ENCODE measurements at places on chromosomes 1 and 21.

- no peak for DNase-seq
Observed at GRCh38 chr1:233364695-233365539, 37.4 kb downstream of the MAP3K21 start.

- no peak for DNase-seq
Observed at GRCh38 chr1:28340221-28340974, 11.6 kb downstream of the MED18 start.

DNA sequence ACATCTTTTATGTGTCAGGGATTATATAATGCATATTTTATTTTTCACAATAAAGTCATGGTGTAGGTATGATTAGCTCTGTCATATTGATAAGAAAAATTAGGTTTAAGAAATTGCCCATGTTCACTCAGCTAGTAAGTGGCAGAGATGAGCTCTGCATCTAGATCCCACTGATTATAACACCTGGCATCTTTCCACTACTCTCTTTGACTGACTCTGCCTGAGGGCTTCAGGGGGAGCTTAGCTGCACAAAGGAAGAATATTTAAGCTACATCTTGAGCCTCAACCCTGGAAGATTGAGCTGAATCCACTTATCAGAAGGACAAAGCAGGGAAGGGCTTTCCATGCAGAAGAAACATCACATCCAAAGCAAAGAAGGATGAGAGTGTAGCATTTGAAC lies 190.4 kb downstream of the MIS18A start:
- no peak for DNase-seq

DNA sequence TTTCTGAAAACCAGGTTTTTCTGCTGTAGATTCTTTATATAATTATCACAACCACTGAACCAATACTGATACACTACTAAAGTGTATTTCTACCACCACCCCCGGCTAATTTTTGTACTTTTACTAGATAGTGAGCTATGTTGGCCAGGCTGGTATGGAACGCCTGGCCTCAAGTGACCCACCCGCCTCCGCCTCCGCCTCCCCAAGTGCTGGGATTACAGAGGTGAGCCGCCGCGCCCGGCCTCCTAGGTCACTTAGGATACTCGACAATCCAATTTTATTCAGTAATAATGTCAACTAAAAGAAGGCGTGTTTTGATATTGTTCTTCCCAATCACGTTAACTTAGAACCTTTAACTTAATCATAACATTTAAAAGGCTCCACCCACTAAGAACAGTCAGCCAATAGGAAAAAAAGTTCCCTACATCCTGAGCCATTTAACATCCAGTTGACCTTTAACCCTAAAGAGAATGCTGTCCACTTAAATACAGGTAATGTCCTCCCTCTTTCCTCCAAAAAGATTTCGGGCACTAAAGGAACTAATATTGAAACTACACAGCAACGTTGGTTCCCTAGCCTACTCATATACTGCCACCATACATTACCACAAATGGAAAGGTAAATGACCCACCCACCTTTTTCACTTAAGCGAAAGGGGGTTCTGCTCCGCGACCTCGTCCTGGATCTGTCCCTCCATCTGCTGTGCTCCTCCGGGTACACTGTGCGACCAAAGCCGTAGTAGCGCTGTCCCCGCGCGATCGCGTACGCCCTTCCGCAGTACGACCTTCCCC lies 1.2 kb downstream of the RSRP1 start:
- no peak for DNase-seq

DNA sequence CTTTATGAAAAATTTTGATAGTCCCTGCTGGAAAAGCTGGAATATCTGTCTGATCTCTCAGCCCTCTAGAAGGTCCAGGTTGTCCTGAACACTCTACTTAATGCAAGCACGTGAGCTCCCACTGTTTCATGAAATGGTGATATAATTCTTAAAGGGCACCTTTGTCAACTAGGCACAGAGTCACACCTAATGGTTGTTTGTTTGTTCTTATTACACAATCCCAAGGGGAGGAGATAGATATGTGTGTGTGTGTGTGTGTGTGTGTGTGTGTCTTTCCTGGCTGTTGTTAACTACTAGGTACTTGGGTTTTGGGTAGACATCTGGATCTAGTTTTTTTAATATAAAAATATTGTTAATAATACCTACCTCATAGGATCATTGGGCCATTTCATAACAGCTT lies 63.9 kb downstream of the GRIK1 start:
- DNase-seq, result no peak

- no peak for DNase-seq
Observed at GRCh38 chr1:6723621-6724428, 22.2 kb upstream of the DNAJC11 start.

GRCh38 chr1:164384262-164384661 lies 174.7 kb upstream of the PBX1 start:
- DNase-seq, result no peak

DNA sequence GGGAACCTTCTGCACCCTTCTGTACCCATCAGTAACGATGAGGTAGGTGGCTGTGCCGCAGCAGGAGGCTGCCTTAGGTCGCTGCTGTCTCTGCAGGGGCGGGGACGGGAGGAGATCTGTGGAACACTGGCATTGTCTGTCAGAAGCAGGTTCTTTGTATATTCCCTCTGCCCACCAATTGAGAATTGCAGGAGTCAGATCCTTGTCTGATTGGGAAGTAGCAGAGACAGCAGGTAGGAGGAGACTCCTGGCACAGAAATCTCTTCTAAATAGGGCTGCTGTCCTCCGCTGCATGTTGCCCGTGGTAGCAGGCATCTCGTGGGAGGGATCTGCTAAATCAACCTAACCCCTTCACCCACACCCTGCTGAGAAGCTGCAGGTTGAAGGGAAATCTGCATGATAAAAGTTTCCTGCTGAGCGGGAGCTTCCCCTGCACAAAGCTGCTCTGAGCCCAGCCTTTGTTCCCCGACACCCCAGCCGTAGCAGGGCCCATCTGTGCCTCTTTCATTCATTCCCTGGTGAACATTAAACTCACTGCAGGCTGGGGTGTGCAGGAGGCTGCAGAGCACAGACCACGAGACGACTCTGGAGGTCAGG lies 15.9 kb downstream of the SARS1 start:
- DNase-seq, result no peak

DNA sequence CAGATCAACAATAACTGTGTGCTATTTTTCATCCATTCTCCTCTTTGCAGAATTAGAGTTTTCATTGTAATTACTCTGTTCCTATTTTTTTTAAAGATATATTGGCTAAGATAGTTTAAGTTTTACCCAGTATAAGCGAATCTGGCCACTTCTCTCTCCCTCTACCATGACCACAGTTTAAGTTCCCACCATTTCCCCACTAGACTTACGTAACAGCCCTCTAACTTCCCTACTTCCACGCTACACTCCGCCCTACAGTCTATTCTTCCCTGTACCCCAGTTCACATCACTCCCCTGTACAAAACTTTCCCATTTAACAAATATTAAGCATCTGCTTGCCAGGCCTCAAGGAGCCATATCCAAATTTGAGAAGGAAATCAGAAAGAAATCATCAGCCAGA lies 16.5 kb downstream of the CTSK start:
- no peak for DNase-seq

GRCh38 chr1:36098650-36099365 lies 10.1 kb downstream of the ADPRS start:
- DNase-seq, result no peak

GRCh38 chr1:17586172-17586964 lies 46.9 kb downstream of the ARHGEF10L start:
- no peak for DNase-seq

DNA sequence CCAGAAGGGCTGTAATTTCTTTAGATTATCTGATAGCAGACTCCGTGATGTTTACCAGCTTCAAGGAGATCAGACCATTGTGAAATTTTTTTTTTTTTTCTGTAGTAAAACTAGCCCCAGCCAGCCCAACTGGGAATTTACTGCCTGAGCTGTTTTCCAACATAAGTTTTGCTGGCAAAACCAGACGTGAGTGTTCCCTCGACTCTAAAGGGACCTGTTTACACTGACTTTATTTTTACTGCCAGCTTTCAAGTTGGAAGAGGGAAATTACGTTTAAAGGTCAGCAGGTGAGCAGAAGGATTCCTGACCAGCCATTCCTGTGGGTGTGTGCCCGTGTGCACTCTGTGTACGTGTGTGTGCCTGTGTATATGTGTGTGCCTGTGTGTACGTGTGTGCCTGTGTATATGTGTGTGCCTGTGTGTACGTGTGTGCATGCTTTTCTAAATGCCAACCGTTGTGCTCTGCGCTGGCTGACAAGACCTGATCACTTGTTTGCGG lies 374 bp downstream of the MAB21L3 start:
- DNase-seq, result no peak

DNA sequence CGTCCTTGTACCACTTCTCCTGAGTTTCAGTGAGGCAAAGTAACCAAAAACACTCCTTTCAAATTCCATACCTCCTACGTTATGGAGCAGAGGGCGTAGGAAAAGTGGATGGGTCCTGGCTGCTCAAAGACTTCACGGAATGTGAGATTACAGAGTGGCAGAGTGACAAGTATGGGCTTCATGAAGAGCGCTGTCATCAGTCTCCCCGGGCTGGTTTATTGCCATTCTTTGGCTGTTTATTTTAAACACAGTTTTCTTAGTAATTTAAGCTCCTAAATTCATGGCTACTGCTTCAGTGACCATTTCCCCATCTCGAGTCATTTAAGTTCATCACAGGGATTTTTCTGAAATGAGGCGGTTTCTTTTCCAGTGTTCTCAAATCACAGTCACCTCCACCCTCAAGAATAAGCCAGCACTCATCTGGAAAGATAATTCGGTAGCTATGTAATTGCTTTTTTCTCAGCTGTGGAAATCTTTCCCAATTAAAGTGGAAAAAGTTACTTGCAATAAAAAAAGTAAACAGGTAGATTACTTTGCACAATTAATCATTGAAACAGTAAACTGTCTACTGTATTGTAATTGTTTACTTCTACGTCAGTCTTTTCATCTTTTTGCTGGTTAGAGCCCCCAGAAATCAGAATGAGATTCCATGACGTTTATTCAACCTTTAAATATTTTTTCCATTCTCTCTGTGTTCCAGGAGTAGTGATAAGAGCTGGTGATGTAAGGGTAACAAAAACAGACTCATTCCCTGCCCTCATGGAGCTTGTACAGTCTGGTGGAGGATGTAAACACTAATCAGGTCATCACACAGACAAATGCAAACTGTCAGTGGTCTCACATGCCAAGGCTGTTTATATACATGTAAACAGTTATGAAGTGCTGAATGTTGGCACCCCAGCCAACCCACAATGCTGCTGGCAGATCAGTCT lies 3.0 kb upstream of the SMYD2 start:
- DNase-seq, result no peak

- DNase-seq, result no peak
Observed at GRCh38 chr21:45026066-45026745, 48.2 kb upstream of the ADARB1 start.

- no peak for DNase-seq
Observed at GRCh38 chr1:145706086-145706664, 993 bp downstream of the PDZK1 start.

- no peak for DNase-seq
Observed at GRCh38 chr1:104987210-104987609, 1237.5 kb downstream of the AMY1C start.

DNA sequence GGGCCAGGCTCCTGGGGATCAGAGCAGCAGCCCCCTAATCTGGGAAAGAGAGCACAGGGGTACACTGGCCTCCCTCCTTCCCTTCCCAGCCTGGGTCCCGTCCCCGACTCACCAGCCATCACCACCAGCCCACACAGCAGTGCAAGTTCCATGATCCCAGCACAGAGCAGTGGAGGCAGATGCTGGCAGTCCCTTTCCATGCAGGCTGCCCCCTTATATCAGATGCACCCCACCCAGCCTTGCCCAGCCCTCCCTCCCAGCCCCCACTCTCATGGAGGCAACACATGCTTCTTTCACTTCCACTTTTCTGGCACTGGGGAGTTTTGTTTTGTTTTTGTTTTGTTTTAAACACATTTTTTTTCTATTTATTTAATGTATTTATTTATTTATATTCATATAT lies at the start of gene PLA2G2D:
Gene PLA2G2D (minus strand): TSS at position 190 of the 400 bp plus-strand sequence. CDS start 38 bp downstream, at position 152.
- no peak for DNase-seq

DNA sequence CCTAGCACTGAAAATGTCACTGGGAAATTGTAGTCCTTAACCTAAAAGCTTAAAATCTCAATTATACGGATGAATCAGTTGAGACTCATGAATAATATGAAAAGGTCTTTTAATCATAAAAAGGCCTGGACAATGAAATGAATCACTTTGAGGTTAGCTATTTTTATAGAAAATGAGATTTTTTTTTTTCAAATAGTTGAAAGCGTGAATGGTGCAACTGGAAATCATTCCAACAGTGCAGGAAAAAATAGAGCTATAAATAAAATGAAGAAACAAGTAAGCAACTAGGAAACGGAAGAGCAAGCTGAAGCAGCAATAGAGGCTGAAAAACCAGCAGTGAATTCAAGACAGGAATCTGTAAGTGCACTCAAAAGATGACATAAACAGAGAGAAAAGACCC lies 142.9 kb downstream of the BACH1 start:
- DNase-seq, result no peak

GRCh38 chr1:113088972-113089371 lies 16.0 kb downstream of the LRIG2 start:
- no peak for DNase-seq

DNA sequence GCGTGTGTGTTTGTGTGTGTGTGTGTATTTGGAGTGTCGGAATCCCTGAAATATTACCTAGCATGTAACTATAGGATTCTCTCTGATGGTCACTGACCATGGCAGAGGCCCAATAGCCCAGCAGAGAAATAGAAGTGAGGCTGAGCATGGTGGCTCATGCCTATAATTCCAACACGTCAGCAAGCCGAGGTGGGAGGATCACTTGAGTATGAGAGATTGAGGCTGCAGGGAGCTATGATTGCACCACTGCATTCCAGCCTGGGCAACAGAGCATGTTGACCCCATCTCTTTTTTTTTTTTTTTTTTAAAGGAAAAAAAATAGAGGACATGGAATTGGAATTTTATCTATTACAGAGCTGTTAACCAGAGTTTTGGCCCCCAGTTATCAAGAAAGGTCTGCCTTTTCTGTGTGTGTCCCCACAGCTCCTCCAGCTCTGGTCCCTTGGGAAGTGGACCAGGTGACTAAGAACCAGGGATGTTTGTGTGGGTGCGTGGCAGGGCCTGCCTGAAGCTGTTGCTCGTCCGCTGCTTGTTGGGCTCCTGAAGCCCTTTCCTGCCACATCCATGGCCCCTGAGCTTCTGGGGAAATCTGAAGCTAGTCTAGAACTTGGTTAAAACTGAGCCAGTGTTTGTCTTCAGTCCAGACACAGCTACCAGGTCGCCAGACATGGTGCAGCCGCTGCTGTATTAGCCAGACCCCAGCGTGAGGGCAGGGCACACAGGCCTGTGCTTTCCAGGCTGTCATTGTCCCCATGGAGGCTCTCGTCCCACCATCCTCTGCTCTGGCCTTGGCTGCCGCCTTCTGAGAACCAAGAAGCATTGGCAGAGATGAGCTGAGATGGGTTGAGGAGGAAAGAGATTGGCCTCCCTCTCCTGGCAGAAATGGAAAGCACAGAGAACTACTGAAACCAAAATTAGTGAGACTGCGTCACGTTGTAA lies 25.5 kb downstream of the CAPN9 start:
- no peak for DNase-seq
